ENCODE measurements at places on chromosomes 16 and 17.
A peak's percentile ranks its signal among the peaks of the same experiment; 100 is the strongest.

- no peak for DNase-seq
Observed at GRCh38 chr17:82103553-82104451, 5.8 kb upstream of the FASN start.

GRCh38 chr17:47983492-47984223, 12.7 kb downstream of the CDK5RAP3 start:
- DNase-seq: no peak

- no peak for DNase-seq
Observed at GRCh38 chr16:83973581-83974385, 5.7 kb downstream of the NECAB2 start.

GRCh38 chr16:67447508-67448076, 16.7 kb downstream of the HSD11B2 start:
- peak; percentile 57 for DNase-seq

GRCh38 chr17:4142107-4142900, 526 bp downstream of the ZZEF1 start:
- DNase-seq: peak; percentile 42

DNA sequence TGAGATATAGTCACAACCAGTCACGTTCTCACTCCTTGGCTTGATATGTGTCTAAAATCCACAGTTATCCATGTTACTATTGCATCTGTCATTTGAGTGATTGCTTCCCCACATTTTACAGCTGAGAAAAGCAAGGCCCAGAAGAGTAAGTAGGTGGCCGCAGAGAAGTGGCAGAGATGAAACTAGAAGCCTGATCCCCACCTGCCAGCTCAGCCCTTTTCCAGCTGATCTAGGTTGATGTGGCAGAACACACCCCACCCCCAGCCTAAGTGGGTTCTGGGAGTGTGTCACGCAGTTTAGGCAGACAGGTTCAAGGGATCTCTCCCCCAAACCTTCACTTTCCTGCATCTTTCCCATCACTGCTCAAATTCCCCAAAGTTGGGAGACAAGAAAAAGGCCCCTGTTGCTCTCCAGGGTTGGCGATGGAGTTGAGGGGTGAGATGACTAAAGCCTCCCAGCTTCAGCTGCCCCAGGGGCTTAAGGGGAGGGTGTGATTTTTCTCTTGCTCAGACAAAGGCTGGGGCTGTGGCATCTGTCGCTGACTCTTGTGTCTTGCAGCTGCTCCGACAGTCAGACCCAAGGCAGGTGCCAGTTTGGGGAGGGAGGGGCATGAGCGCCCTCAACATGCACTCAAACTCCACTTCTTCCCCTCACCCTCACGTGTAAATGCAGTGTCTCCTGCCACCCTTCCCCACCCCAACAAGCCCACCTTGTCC, 48.9 kb upstream of the LHX1 start:
- DNase-seq: no peak

DNA sequence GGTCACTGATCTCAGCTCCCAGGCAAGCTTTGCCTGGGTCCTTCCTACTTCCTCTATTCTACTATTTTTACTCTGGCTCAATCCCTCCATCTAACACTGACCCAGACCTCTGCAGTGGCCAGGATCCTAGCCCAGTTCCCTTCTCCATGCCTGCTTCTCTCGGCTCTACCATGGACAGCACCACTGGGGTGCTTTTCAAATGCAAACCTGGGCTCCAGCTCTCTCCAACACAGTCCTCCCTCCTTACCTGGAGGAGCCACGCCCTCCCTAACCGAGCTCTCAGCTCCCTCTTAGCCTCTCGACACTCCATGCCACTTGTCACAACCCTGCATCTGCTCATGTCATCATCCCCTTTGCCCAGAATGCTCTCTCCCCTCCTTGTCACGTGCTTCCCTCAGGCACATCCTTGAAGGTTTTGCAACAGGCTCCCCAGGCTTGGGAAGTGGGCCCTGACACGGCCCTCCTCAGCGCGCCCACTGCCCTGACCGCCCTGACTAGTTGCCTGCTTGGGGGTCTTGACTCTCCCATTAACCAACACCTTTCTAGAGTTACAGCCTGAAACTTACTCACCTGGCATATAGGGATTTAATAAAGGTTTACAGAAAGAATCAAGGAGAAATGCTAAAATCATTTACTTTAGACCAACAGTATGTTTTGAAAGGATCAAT, 41.6 kb downstream of the MARF1 start:
- DNase-seq: no peak

GRCh38 chr16:28121527-28121926, 58.0 kb upstream of the GSG1L start:
- DNase-seq: no peak

- no peak for DNase-seq
Observed at GRCh38 chr16:24297375-24297774, 41.2 kb downstream of the CACNG3 start.
